ENCODE measurements at places on chromosomes 5 and 9. TPM values are rescaled to one million over a fixed set of nuclear protein-coding genes. Genes with fewer than 3 reads are reported as not detected.

Gene PCDHA3
- not detected for total RNA-seq

GRCh38 chr9:117936185-117937130 is 232.3 kb downstream of the TLR4 start:
- no peak overlapping the region for H3K4me3 ChIP-seq
- DNase-seq, result no peak
- H3K36me3 ChIP-seq, result no peaks in the 10 kb centered on the region
- H3K27me3 ChIP-seq, result no peaks in the 10 kb centered on the region
- H3K4me1 ChIP-seq, result no peaks in the 10 kb centered on the region
- H3K27ac ChIP-seq, result no peak overlapping the region

Gene FAM163B
- total RNA-seq, result 0.39 TPM

GRCh38 chr9:105242062-105242461 is 2.4 kb upstream of the SLC44A1 start:
- DNase-seq, result no peak
- H3K36me3 ChIP-seq, result no peaks in the 10 kb centered on the region
- no peaks in the 10 kb centered on the region for H3K27me3 ChIP-seq
- H3K4me3 ChIP-seq, result no peak overlapping the region
- no peak overlapping the region for H3K27ac ChIP-seq

DNA sequence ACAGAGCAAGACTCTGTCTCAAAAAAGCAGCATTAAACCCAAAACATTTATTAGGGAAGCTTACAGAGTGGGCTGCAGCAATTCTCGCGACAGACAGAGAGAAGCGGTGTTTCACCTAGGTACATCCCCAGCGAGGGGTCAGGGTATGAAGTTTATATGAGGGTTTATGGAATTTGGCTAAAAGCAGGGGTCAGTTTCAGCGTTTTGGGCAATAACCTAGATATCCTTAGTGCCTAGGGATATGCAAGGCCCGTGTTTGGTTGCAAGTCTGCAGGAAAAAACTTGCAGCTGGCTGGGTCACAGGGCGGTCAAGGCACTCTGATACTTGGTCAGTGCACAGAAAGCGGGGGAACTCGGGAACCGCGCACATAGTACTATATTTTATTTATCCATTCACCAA is 649 bp upstream of the GLE1 start:
- H3K27me3 ChIP-seq, result no peaks in the 10 kb centered on the region
- peak overlapping the region; percentile 100 for H3K4me3 ChIP-seq
- H3K4me1 ChIP-seq, result no peaks in the 10 kb centered on the region
- H3K27ac ChIP-seq, result no peak overlapping the region
- DNase-seq, result no peak

DNA sequence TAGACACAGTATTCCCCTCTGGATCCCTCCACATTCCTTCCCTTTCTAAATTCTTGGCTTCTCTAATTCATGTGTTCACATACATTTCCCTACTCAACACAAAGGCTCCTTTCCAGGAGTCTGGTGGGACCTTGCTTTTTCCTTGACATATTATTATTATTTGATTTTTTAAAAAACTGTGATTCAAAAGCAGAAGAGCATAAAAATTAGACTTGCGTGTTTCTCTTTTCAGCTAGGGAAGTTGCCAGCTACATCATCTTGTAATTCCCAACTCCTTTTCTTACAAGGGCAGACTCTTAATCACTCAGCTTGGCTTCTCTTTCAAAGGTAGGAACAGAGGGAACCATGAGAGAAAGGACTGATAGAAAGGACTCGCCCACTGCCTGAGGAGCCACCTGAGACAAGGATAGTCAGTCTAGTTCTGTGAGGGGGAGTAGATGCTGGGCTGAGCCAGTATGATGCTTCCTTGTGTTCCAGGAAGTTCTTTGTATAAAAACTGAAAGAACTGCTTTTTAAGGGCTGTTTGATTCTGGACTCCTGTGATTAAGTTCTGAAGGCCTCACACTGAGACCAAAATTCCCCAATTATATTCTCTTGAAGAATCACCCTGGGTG is 51.0 kb upstream of the DPYSL3 start:
- peaks cover 12% of the 10 kb centered on the region for H3K4me1 ChIP-seq
- no peaks in the 10 kb centered on the region for H3K27me3 ChIP-seq
- peaks cover 41% of the 10 kb centered on the region for H3K36me3 ChIP-seq
- peak overlapping the region; percentile 88 for H3K4me3 ChIP-seq

DNA sequence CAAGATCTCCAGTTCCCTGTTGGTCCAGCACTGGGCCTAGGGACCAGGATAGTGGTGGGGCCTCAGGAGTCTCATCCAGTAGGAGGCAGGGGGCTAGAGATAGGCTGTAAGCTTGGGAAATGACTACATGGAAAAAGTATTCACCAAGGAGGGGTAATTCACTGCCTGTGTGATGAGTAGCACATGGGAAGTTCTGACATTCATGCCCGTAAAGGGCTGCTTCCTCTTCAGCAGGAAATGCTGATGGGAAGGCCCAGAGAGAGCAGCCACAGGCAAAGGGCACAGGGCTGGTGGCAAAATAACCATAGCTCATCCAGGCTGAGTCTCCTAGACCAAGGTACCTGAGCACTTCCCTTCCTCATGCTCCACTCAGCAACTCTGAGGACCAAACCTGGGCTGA is 23.1 kb upstream of the FRRS1L start:
- no peaks in the 10 kb centered on the region for H3K27me3 ChIP-seq
- H3K27ac ChIP-seq, result no peak overlapping the region
- no peaks in the 10 kb centered on the region for H3K36me3 ChIP-seq
- DNase-seq, result no peak
- no peak overlapping the region for H3K4me3 ChIP-seq
- H3K4me1 ChIP-seq, result no peaks in the 10 kb centered on the region

Gene KIAA0825
- total RNA-seq, result 1.8 TPM

DNA sequence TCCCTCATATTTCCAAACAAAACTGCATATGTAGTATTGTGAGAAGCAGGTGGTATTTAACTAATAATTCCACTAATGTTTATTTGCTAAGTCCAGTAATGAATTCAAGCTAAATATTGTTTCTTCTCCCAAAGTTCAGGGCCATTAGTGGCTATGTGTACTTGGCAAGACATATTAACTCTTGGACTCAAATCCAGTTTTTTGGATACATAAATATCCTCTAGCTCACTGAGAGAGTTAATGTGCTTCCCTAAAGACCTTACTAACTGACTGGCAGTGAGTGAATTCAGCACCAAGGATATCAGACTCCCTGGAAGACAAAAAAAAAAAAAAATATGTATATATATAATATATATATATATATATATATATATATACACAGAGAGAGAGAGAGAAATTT is 214.1 kb downstream of the RAB3C start:
- H3K27ac ChIP-seq, result no peak overlapping the region
- H3K36me3 ChIP-seq, result no peaks in the 10 kb centered on the region
- no peak overlapping the region for H3K4me3 ChIP-seq
- H3K4me1 ChIP-seq, result peaks cover 2% of the 10 kb centered on the region

- H3K36me3 ChIP-seq, result no peaks in the 10 kb centered on the region
- no peak overlapping the region for H3K4me3 ChIP-seq
- peaks cover 7% of the 10 kb centered on the region for H3K4me1 ChIP-seq
- H3K27me3 ChIP-seq, result no peaks in the 10 kb centered on the region
- H3K27ac ChIP-seq, result no peak overlapping the region
These were observed 6.8 kb downstream of the DCP2 start for GRCh38 chr5:112983363-112983762.

- H3K4me1 ChIP-seq, result no peaks in the 10 kb centered on the region
- no peak within 1 kb of the TSS for H3K4me3 ChIP-seq
- no peaks in the 10 kb centered on the region for H3K27me3 ChIP-seq
- no peak for DNase-seq
- peaks cover 1% of the 10 kb centered on the region for H3K36me3 ChIP-seq
These were observed at the start of gene MROH2B for GRCh38 chr5:41071242-41071641. MROH2B (minus strand) TSS chr5:41071342; CDS start chr5:41070852, 490 bp downstream.

Gene EHMT1
- 121 TPM for total RNA-seq

DNA sequence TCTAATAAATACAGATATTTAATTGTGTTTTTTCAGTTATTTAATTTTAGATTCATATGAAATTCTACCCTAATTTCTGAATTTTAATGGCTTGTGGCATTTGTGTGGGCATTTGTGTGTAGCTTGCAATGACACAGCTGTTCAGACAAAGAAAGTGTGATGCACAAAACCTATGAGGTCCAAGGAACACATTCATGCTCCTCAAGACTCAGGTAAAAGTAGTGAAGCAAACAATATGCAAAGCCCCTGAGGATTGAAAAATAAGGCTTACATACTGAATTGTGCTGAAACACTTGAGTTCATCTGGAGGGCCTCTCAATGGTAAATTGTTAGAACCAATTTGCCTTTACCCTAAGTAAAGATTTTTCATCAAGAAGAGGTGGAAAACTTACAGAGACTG is 28.1 kb downstream of the IL7R start:
- no peaks in the 10 kb centered on the region for H3K27me3 ChIP-seq
- no peak overlapping the region for H3K4me3 ChIP-seq
- H3K27ac ChIP-seq, result no peak overlapping the region
- no peaks in the 10 kb centered on the region for H3K4me1 ChIP-seq

GRCh38 chr5:178177569-178177968 is 9.6 kb downstream of the GMCL2 start:
- no peak overlapping the region for H3K4me3 ChIP-seq
- DNase-seq, result peak; percentile 61
- no peak overlapping the region for H3K27ac ChIP-seq
- H3K36me3 ChIP-seq, result peaks cover 9% of the 10 kb centered on the region
- H3K4me1 ChIP-seq, result peaks cover 6% of the 10 kb centered on the region

Gene GARNL3
- 8.8 TPM for total RNA-seq

Gene BARHL1
- not detected for total RNA-seq

- no peak overlapping the region for H3K27ac ChIP-seq
- DNase-seq, result no peak
- H3K27me3 ChIP-seq, result no peaks in the 10 kb centered on the region
- no peaks in the 10 kb centered on the region for H3K36me3 ChIP-seq
- no peak overlapping the region for H3K4me3 ChIP-seq
- no peaks in the 10 kb centered on the region for H3K4me1 ChIP-seq
These were observed 4.5 kb downstream of the MYMK start for GRCh38 chr9:133520121-133520835.

Gene FOXD4L3
- not detected for total RNA-seq

- H3K4me3 ChIP-seq, result no peak overlapping the region
- no peaks in the 10 kb centered on the region for H3K4me1 ChIP-seq
- H3K36me3 ChIP-seq, result peaks cover 6% of the 10 kb centered on the region
- DNase-seq, result no peak
- H3K27ac ChIP-seq, result no peak overlapping the region
These were observed 31.8 kb downstream of the ERMP1 start for GRCh38 chr9:5800969-5801738.

Gene INSYN2B
- not detected for total RNA-seq

DNA sequence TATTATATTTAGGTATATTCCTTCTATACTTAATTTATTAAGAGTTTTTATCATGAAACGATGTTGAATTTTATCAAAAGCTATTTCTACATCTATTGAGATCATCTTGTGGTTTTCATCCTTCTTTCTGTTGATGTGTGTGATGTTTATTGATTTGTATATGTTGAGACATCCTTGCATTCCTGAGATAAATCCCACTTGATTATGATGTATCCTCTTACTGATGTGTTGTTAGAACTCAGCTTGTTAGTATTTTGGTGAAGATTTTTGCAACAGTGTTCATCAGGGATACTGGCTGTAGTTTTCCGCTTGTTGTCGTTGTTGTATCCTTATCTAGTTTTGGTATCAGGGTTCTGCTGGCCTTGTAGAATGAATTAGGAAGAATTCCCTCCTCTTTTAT is 213.6 kb downstream of the GDNF start:
- no peak for DNase-seq
- H3K36me3 ChIP-seq, result peaks cover 18% of the 10 kb centered on the region
- H3K4me3 ChIP-seq, result no peak overlapping the region
- no peak overlapping the region for H3K27ac ChIP-seq
- no peaks in the 10 kb centered on the region for H3K4me1 ChIP-seq
- no peaks in the 10 kb centered on the region for H3K27me3 ChIP-seq

Gene LRRC19
- total RNA-seq, result not detected

- H3K27me3 ChIP-seq, result no peaks in the 10 kb centered on the region
- no peaks in the 10 kb centered on the region for H3K36me3 ChIP-seq
- H3K4me3 ChIP-seq, result no peak overlapping the region
- H3K27ac ChIP-seq, result no peak overlapping the region
- DNase-seq, result no peak
- no peaks in the 10 kb centered on the region for H3K4me1 ChIP-seq
These were observed 318.4 kb upstream of the RIOK2 start for GRCh38 chr5:97501286-97501964.

- H3K27me3 ChIP-seq, result no peaks in the 10 kb centered on the region
- H3K4me3 ChIP-seq, result no peak overlapping the region
- no peaks in the 10 kb centered on the region for H3K4me1 ChIP-seq
- DNase-seq, result no peak
- H3K27ac ChIP-seq, result no peak overlapping the region
These were observed 423.2 kb upstream of the PAPPA start for GRCh38 chr9:115730396-115730795.

DNA sequence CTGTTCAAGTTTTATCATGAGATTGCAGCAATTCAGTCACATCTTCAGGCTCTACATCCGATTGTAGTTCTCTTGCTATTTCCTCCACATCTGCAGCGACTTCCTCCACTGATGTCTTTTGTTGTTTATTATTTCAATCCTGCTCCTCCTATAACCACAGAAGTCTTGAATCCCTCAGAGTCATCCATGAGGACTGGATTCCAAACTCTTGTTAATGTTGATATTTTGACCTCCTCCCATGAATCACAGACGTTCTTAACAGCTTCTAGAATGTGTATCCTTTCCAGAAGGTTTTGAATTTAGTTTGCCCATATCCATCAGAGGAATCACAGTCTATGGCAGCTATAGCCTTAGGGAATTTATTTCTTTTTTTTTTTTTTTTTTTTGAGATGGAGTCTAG is 3.6 kb downstream of the FBXO38 start:
- DNase-seq, result no peak
- no peak overlapping the region for H3K4me3 ChIP-seq
- H3K4me1 ChIP-seq, result no peaks in the 10 kb centered on the region
- no peak overlapping the region for H3K27ac ChIP-seq
- no peaks in the 10 kb centered on the region for H3K27me3 ChIP-seq

- no peak overlapping the region for H3K4me3 ChIP-seq
- H3K27ac ChIP-seq, result no peak overlapping the region
- no peaks in the 10 kb centered on the region for H3K4me1 ChIP-seq
- no peaks in the 10 kb centered on the region for H3K27me3 ChIP-seq
- peak; percentile 49 for DNase-seq
These were observed 312.5 kb downstream of the ACTL7B start for GRCh38 chr9:108543251-108543778.

GRCh38 chr5:92678640-92679039 is 902.4 kb downstream of the NR2F1-AS1 start:
- no peak overlapping the region for H3K4me3 ChIP-seq
- no peak overlapping the region for H3K27ac ChIP-seq
- H3K36me3 ChIP-seq, result no peaks in the 10 kb centered on the region
- H3K4me1 ChIP-seq, result no peaks in the 10 kb centered on the region
- no peaks in the 10 kb centered on the region for H3K27me3 ChIP-seq
